Upper lobe of right lung (tissue), 1 donor: ENCODE measurements at places on chromosomes 2 and 18.

DNA sequence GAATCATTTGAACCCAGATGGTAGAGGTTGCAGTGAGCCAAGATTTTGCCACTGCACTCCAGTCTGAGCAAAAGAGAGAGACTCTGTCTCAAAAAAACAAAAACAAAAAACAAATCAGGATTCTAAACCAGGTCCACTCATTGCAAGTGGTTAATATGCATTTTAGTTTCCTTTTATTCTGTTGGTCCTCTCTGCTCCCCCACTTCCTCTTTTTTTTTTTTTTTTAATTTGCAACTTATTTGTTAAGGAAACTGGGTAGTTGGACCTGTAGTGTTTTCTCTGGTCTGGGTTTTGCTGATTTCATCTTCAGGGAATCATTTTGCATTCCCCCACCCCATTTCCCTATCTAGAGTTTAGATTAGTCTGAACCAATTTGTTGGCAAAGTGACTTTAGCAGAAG is 14.0 kb downstream of the FER1L5 start:
- DNase-seq = no peak

- DNase-seq = no peak
Measured at GRCh38 chr2:222701721-222702131, 30.3 kb downstream of the MOGAT1 start.

GRCh38 chr2:86017901-86018896 is 87.5 kb downstream of the POLR1A start:
- DNase-seq = peak; percentile 81

- DNase-seq = no peak
Measured at GRCh38 chr18:21049306-21049705, 62.3 kb downstream of the ROCK1 start.

DNA sequence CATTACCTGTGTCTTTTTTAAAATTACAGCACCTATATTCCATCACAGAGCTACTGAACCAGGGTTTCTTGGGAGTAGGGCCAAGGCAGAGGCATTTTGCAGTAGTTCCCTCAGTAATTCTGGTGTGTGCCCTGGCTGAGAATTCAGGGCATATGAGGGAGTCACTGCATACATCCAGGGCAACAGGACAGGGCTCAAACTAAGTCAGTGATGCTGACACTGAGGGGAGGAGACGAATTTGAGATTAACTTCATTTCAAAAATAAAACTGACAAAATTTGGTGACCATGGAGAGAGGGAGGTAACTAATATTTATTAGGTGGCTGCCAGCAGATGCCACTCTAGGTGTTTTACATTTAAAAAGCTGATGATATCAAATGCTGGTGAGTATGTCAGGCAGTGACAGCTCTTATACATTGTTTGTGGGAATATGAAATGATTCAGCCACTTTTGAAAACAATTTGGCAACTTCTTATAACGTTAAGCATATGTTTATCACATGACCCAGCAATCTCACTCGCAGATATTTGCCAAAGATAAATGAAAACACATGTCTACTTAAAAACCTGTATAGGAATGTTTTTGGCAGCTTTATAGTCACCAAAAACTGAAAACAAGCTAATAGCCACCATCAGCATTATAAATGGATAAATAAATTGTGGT is 20.3 kb downstream of the STRADB start:
- DNase-seq = no peak

DNA sequence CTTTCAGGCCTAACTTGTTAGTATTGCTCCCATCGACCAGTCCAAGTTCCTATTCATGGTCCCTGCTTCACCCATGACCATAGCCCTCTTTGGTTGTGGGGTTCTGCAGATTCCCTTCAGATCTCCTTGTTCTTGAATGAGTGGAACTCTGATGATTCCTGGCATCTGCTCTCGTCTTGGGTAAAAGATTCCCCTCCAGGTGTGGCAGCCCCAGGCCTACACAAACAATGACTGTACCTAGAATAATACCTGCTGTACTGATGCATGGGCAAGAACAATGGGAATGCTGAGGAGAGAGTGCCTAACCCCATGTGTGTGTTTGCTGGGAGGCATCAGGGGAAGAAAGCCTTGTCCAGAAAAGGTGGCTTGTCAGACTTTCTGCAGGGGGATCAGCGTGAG is 39.2 kb upstream of the MRPL19 start:
- no peak for DNase-seq

DNA sequence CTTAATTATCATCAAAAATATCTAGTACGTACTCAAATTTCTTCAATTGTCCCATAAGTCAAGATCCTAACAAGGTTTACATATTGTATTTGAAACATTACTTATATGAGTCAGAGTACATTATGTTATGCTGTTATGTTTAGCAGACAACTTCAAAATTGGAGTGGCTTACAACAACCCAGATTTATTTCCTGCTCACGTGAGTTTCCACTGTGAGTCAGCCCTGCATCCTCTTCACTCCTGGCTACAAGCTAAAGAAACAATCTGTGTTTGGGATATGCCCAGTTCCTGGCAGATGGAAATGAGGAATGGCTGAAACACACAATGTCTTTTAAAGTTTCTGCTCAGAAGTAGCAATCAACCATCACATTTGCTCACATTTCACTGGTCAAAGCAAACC is 31.5 kb upstream of the TANC1 start:
- no peak for DNase-seq

DNA sequence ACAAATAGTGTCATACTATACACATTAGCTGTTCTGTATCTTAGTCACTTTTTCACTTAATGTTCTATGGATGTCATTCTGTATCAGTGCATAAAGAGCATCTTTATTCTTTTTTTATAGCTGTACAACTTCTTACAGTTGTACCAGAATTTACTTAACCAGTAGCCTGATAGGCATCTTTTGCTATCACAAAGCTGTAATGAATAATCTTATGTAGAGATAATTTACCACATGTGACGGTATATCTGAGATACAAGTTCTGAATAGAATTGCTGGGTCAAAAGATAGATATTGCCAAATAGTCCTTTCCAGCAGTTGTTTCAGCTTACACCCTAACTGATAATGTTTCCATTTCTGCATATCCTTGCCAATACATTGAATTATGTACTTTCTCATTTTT is 70.0 kb downstream of the PTRHD1 start:
- DNase-seq = no peak

DNA sequence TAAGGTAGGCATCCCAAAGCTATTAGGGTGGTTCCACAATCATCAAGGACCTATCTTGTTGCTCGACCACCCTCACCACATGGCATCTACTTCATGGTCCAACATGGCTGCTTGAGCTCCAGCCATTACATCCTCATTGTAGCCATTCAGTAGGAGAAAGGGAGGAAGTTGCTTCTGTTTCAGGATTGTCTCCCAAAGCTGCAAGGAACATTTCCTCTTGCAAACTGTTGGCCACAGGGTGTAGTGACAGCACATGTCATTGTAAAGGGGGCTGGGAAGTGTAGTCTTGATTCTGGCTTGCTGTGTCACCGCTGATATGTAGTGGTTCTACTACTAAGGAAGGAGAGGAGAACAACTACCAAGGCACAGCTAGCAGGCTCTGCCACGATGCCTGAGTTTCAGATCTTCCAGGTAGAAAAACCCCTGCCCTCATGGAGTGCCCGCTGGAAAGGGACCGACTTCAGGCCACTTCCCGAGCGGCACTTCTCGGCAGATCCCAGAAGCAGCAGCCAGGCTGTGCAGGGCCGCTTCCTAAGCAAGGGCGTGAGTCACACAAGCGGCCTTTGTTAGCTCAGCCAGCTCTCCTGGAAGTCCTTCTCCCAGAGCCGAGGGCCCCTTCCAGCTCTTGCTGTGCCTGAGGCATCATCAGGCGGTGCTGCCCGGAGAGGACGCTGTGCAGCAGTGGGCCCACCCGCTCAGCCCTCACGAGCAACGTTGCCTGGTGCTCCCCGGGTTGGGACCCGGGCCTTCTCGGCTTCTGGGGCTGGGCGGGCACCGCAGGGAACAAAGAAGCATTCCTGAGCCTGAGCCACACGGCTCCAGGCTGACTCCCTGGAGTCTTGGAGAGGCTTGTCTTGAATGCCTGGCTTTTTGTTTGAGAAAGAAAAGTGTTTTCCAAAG is 58.2 kb downstream of the HS6ST1 start:
- DNase-seq = peak; percentile 71

- no peak for DNase-seq
Measured at GRCh38 chr18:36366994-36367839, 69.7 kb downstream of the FHOD3 start.

- no peak for DNase-seq
Measured at GRCh38 chr18:27143580-27144287, 41.4 kb downstream of the CHST9 start.

DNA sequence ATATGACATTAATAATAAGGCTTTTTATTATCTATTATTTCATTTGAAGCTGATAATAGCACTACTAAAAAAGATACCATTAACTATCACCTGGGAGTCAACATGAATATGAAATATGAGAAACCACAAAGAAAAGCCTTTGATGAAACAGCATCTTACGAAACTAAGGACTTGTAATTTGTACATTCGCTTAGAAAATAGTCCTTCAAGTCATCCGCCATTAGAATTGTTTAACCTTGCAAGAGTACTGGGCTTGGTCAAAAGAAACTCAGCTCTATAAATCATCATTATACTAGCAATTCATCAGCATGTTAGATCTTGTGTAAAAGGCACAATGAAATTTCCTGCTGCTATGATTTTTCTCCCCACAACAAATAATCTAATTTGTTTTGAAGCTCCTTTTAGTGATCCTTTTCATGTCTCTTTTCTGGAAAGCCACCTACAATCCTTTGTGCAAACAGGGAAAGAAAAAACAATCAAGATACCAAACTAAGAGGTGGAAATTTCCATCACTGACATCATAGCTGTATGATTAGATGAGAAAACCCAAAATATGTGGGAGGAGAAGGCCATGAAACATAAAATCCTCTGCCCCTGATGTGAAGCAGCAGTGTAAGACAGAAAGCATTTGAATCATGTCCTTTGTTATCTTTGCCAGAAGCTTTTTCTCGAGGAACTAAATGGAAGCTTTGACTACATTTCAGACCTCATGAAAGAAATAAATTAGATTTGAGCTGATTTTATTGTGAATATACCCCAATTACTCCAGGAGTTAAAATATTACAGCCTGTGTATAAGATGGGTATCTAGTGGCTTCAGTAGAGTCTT is 31.2 kb downstream of the SCN9A start:
- no peak for DNase-seq

DNA sequence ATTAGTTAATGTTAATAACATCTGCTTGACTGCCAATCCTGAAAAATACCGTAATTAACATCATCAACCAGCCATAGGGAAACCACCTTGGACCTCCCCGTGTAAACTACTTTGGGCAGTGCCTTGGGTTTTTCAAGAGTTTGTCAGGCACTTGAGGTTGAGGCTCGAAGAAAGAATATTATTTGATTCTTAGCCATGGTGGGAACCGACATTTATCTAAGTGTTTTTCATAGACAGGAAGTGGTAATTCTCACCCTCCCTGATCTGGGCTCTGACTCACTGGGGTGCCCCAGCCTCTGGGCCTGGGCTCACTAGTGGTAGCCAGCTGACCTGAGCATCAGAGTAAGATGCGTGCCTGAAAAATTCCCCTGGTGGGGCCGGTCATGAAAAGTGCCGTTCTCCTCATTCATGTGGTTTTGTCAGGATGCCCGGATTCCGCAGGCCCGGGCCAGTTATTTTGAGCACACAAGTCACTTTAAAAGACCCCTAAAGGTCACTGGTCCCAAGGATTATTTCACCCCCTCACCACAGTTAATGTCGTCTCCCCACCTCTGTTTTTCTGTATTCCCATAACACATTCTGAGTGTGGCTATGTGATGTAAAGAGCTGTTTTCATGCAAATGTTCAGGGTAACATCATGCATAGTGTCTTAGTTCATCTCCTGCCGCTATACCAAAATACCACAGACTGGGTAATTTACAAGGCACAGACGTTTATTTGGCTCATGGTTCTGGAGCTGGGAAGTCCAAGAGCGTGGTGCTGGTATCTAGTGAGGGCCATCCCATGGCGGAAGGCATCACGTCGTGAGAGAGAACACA is 21.6 kb upstream of the SPATA3 start:
- no peak for DNase-seq

DNA sequence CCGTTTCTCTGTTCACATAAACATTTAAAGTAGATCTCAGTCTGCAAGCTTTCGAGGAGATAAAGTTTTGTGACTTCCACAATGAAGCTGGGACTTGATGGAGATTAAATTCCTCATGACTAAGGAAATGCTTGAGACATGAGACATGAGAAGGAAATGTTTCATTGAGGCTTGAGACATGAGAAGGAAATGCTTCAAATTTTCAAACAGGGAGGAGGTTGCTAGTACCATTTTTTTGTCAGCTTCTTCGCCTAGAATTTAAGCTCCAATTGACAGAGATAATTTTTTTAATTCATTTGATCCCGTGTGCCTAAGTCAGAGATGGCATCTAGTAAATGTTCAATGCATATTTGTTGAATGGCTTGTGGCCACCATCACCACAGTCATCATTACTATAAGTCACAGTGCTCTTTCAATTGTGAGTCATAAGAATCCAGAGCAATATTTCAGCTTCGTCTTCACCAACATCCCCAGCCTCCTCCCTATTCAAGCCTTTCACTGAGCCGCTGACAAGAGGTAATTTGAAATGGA is 543 bp upstream of the MARCHF4 start:
- DNase-seq = no peak

- no peak for DNase-seq
Measured at GRCh38 chr18:261398-262073, 6.3 kb downstream of the THOC1 start.

- no peak for DNase-seq
Measured at GRCh38 chr2:16093639-16094529, 153.5 kb downstream of the MYCN start.

- DNase-seq = no peak
Measured at GRCh38 chr18:32422201-32422600, 48.5 kb downstream of the GAREM1 start.

- DNase-seq = no peak
Measured at GRCh38 chr2:223578846-223579245, 23.3 kb downstream of the SCG2 start.

DNA sequence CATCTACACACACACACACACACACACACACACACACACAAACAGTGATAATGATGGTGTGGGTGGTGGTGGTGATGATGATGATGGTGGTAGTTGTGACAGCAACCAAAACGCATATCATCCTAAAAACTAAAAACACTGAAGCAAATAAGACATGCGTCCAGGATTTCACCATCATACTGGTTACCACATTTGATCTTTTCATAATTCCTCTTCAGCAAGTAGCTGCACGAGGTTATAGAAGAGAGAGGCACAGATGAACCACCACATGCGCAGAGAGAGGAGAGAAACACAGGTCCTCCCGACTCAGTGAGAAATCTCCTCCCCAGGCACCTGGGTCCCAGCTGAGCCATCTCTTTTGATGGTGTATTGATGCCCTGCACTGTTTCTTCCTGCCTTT is 393.3 kb downstream of the METTL4 start:
- no peak for DNase-seq

GRCh38 chr2:158761621-158762020 is 33.5 kb upstream of the DAPL1 start:
- no peak for DNase-seq

DNA sequence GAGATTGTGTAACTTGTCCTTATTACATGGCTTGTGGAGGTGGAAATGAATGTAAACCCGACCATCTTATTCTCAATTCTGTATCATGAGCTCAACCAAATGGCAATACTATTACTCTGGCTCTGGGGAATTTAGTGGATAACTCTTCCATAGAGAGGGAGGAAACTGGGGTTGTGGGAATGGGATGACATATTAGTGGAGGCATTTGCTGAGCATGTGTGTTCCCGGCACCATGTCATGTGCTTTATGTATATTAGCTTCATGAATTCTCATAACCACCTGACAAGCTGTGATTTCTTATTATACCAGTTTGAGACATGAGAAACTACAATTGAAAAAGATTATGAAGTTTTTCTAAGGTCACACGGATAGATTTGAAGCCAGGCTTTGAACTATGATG is 112.8 kb upstream of the TMEFF2 start:
- no peak for DNase-seq

- DNase-seq = peak; percentile 68
Measured at GRCh38 chr2:120203251-120204021, 19.8 kb downstream of the TMEM185B start.
